ENCODE measurements at places on chromosomes 6 and 20. TPM values are rescaled to one million over a fixed set of nuclear protein-coding genes. Genes with fewer than 3 reads are reported as not detected.

GRCh38 chr6:137414599-137414998 is 79.6 kb downstream of the OLIG3 start:
- no peak for DNase-seq

DNA sequence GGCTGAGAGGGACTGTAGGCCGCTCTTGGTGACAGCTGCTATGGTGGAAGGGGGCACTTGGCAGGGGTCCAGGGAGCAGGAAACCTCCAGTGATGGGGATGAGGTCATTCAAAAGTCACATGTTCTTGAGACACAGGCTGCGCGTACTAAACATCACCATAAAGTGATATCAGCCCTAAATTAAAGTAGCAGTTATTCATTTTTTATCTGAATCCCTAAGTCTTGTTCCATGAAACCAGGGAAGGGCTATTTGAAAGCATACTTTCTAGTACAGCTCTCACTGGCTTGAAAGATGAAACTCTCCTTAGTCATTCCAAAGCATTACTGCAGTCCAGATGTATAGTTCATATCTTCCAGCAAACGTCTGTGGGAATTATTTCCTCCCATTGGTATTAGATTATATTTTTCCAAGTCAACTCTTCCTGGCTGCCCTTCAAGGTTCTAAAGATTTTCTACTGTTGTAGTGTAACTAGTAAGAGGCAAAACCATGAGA is 373.1 kb downstream of the CD109 start:
- DNase-seq = no peak

GRCh38 chr6:143843677-143843999 is 500 bp downstream of the LTV1 start:
- no peak for DNase-seq

RFX6 gene
- total RNA-seq = 1.7 TPM

DNA sequence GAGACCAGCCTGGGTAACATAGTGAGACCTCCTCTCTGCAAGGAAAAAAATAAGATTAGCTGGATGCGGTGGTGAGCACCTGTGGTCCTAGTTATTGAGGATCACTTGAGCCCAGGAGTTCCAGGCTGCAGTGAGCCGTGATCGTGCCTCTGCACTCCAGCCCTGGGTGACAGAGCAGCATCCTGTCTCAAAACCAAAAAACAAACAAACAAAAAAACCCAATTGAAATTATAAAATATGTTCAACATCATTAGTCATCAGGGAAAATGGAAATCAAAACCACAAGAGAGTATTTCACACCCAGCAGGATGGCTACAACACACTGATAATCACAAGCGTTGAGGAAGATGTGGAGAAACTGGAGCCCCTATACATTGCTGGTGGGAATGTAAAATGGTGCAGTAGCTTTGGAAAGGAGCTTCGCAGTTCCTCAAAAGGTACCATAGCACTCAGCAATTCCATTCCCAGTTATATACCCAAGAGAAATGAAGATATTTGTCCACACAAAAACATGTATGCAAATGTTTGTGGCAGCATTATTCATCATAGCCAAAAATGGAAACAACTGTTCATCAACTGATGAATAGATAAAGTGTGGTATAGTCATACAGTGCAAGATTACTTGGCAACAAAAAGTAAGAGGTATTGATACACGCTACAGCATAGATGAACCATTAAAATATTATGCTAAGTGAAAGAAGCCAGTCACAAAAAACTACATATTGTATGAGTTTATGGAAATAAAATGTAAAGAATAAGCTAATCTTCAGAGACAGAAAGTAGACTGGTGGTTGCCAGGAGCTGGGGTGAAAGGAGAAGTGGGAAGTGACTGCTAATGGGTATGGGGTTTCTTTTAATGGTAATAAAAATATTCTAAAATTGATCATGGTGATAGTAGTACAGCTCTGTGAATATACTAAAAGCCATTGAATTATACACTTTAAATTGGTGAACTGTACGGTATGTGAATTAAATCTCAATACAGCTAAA is 38.7 kb upstream of the RIPOR2 start:
- DNase-seq = no peak
